ENCODE measurements at places on chromosomes 3 and 15. TPM values are rescaled to one million over a fixed set of nuclear protein-coding genes. Genes with fewer than 3 reads are reported as not detected.

The PLA2G4E gene
- total RNA-seq: not detected

The EPB42 gene
- not detected for total RNA-seq

The TM4SF18 gene
- total RNA-seq: 156 TPM

The FRMD4B gene
- total RNA-seq: 146 TPM

The ISG20 gene
- total RNA-seq: 4.5 TPM

The NPAP1 gene
- total RNA-seq: not detected

The SIDT1 gene
- total RNA-seq: 0.27 TPM

The WWTR1 gene
- 362 TPM for total RNA-seq

Data from thoracic aorta endothelial cell (primary cell).